Dermis microvascular lymphatic vessel endothelial cell (primary cell): ENCODE measurements at places on chromosomes 6 and 20. TPM values are rescaled to one million over a fixed set of nuclear protein-coding genes. Genes with fewer than 3 reads are reported as not detected.

DNA sequence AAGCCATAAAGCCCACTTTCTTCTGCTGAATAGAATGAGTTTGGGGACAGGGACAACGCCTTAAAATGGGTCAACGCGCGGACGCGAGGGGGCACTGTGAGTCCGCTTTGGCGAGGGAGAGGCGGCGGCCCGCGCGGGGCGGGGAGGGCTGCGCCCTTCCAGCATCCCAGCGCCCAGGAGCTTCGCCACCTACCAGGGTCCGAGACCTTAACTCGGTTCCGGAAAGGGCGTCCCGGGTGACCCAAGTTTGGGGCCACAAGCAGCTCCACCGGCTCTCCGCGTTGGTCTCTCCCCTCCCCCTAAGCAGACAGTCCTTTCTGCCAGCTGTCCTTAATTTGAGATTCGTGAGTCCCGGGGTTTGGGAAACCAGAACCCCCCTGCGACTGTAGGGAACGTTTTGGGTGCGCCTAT is 1.8 kb upstream of the SAMD5 start:
- DNase-seq: peak; percentile 16

GRCh38 chr20:10532361-10532760 is 97.3 kb downstream of the SLX4IP start:
- DNase-seq: no peak

TBX18 gene
- total RNA-seq: 1.0 and 1.2 TPM in 2 replicates

WASF1 gene
- total RNA-seq: 6.8 and 9.5 TPM in 2 replicates

TFAP2D gene
- not detected in 2 replicates for total RNA-seq

- DNase-seq: no peak
Measured at GRCh38 chr6:7502743-7503142, 38.7 kb upstream of the DSP start.

DNA sequence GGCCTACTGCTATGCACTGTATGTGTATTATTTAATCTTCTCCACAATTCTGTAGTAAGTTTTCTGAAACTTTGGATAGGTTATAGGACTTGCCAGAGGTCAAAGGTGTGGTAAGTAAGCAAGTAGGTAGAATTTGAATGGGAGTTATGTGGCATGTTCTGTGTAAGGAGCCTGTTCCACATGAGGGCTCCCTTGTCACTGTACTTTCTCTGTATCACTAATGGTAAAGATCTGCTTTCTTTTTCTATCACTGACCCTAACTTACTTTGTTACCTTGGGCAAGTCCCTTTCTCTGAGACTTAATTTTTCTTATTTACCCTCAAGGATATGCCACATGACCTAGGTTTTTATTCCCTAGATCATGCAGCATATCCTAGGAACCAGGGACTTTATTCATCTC is 50.3 kb downstream of the EIF2S2 start:
- no peak for DNase-seq

KCNK15 gene
- not detected in 2 replicates for total RNA-seq

HLA-DMB gene
- total RNA-seq: 0.25 and 0.51 TPM in 2 replicates

TP53TG5 gene
- not detected in 2 replicates for total RNA-seq

MUCL3 gene
- total RNA-seq: not detected in 2 replicates

- no peak for DNase-seq
Measured at GRCh38 chr20:37727957-37728634, 34.3 kb downstream of the CTNNBL1 start.

CDSN gene
- under 0.01 TPM in 1 of 2 replicates, not detected in the other for total RNA-seq

GNAS-AS1 gene
- total RNA-seq: under 0.01 TPM in 2 replicates

- peak; percentile 23 for DNase-seq
Measured at GRCh38 chr20:25223179-25223661, 24.7 kb upstream of the PYGB start.

- no peak for DNase-seq
Measured at GRCh38 chr6:108609276-108609769, 48.6 kb downstream of the FOXO3 start.

- DNase-seq: no peak
Measured at GRCh38 chr6:6645261-6645917, 56.9 kb downstream of the LY86 start.

TDP2 gene
- total RNA-seq: 18.0 and 20.0 TPM in 2 replicates

GRCh38 chr6:2729921-2730320 is 20.8 kb downstream of the MYLK4 start:
- DNase-seq: no peak

DNA sequence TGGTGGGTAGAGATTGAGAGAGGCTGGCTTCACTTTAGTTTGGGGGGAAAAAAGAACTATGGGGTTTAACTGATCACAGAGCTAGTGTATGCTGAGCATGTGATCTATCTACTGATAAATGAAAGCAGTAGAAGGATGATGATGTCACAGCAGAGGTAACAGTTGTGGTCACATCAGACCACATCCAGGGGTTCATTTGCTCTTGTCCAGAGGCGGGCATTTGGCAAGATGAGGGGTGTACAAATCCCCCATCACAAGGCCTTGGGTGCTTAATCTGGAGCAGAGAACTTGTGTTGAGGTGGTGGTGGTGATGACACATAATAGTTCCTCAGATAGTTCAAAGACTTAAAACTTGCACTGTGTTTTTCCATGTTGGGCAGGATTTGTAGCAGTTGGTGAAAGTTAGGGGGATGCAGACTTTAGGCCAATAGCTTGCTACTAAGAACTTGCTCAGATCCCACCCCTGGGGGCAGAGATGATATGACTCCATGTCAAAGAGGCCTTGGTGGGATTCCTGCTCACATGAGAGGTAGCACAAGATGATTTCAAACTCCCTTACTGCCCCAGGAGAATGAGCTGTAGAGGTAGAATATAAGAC is 63.4 kb downstream of the PRDM1 start:
- no peak for DNase-seq

- peak; percentile 57 for DNase-seq
Measured at GRCh38 chr6:11374036-11375010, 141.9 kb upstream of the NEDD9 start.

DNA sequence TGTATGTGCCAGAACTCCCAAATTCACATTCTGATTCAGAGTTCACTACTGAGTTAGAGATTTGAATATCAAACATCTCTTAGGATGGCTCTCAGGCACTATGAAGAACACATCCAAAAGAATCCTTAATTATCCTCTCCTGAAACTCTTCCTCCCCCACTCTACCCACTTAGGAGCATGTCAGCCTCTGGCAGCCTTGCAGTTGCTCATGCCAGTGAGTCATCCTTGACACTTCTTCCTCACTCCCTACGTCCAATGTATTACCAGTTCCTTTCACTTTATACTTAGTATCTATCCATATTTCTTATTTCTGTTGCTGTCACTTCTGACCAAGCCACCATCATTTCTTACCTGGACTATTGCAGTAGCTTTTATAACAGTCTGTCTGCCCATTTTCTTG is 192.0 kb upstream of the IMPG1 start:
- no peak for DNase-seq

GRCh38 chr6:44104481-44105021 is 22.7 kb downstream of the MRPL14 start:
- peak; percentile 92 for DNase-seq

- no peak for DNase-seq
Measured at GRCh38 chr20:10832141-10832540, 158.3 kb upstream of the JAG1 start.

DNA sequence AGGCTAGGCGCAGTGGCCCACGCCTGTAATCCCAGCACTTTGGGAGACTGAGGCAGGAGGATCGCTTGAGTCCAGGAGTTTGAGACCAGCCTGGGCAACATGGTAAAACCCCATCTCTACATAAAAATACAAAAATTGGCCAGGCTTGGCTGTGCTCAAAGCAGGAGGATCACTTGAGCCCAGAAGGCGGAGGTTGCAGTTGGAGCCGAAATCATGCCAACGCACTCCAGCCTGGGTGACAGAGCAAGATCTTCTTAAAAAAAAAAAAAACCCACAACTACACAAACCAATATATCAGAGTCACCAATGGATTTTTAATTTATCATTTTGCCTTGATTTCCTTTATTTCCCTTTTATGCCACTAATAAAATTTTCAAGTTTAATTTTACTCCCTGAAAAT is 9.3 kb downstream of the MAP3K5 start:
- no peak for DNase-seq

GRCh38 chr20:21505161-21505809 is 8.6 kb downstream of the NKX2-2 start:
- DNase-seq: peak; percentile 17

- no peak for DNase-seq
Measured at GRCh38 chr20:12660918-12661317, 347.9 kb upstream of the SPTLC3 start.

GRCh38 chr20:35515949-35516645 is 13.4 kb downstream of the C20orf173 start:
- no peak for DNase-seq

GRCh38 chr6:119267126-119267905 is 82.2 kb downstream of the MAN1A1 start:
- no peak for DNase-seq

VSX1 gene
- not detected in 2 replicates for total RNA-seq

GRCh38 chr6:1770968-1771723 is 161.4 kb downstream of the FOXC1 start:
- DNase-seq: no peak

GRCh38 chr6:130118236-130118635 is 99.9 kb downstream of the L3MBTL3 start:
- no peak for DNase-seq

GRCh38 chr6:112049026-112049799 is 4.7 kb upstream of the CCN6 start:
- no peak for DNase-seq

GRCh38 chr6:105646391-105646867 is 243.5 kb upstream of the PREP start:
- peak; percentile 9 for DNase-seq

GRCh38 chr20:36549942-36550789 is 8.8 kb downstream of the MYL9 start:
- DNase-seq: no peak

MAFB gene
- total RNA-seq: 2.7 and 8.0 TPM in 2 replicates

DNA sequence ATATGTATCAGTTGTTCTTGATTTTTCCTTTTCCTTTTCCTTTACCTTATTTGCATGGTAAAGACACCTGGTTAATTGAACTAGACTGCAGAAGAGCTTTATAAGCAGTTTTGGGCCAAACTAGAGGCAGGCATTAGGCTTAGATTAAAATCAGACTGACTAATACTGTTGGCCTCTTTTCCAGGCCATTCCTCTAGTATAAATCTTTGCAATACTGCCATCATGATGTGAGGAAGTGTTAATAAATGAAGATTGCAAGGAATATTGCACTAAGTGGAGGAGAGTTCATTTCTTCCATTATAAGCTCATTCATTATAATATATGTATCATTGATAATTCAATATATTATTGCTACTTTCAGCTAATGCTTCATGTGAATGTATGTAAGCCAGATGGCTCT is 163.8 kb downstream of the MMUT start:
- no peak for DNase-seq

GRCh38 chr6:23977706-23978105 is 148.3 kb upstream of the NRSN1 start:
- DNase-seq: no peak

FOXQ1 gene
- total RNA-seq: not detected in 2 replicates

- DNase-seq: peak; percentile 19
Measured at GRCh38 chr6:49543087-49543858, 7.2 kb upstream of the C6orf141 start.

FAM217A gene
- total RNA-seq: not detected in 2 replicates

TMEM217 gene
- 8.6 and 11.3 TPM in 2 replicates for total RNA-seq

DNA sequence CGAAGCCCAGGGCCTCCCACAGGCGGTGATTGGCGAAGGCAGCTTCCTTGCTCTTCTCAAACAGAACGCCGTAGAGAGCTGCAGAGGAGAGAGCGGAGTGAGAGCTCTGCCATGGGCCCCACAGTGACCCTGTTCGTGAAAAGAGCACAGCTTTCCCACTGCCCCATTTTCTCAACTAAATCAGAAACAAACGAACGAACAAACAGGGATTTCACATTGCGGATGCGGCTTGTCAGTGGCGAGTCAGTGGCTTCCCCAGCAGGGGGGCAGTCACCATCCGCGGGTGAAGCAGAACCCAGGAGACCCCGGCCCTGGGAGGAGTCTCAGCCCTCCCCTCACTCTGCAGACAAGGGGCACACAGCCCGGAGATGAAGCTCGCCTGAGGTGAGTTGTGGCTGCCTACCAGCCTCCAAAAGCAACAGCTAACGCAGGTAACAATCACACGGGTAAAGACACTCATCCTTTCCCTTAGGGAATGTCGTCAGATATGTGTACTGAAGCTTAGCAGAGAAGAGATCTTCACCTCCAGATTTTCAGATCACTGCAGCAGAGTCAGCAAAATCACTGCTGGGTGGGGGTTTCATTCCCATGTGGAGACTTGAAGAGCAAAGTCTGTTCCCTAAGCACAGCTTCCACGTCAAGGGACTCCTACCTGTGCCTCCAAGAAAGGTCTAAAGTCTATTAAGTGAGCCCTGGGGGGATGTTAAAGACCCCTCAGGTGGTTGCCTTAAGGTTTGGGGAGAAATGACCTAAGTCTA is 51.2 kb upstream of the GPR31 start:
- DNase-seq: no peak

RBBP8NL gene
- total RNA-seq: not detected in 2 replicates

GRCh38 chr6:11368760-11369159 is 136.3 kb upstream of the NEDD9 start:
- DNase-seq: no peak

ANGPT4 gene
- not detected in 2 replicates for total RNA-seq

TOX2 gene
- 0.77 and 1.0 TPM in 2 replicates for total RNA-seq

IDH3B gene
- 113 and 114 TPM in 2 replicates for total RNA-seq

DNA sequence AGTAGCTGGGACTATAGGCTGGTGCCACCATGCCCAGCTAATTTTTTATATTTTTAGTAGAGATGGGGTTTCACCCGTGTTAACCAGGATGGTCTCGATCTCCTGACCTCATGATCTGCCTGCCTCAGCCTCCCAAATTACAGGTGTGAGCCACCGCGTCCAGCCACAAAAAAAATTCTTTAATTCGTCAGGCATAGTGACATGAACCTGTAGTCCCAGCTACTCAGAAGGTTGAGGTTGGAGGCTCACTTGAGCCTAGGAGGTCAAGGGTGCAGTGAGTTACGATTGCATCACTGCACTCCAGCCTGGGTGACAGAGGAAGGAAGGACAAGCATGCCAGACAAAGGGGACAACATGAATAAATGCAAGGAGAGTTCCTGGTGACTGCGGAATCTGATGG is 19.5 kb upstream of the ASXL1 start:
- no peak for DNase-seq

CD109 gene
- total RNA-seq: 4.4 and 9.2 TPM in 2 replicates

GRCh38 chr6:68679399-68679798 is 44.3 kb downstream of the ADGRB3 start:
- DNase-seq: no peak

GRCh38 chr6:128129679-128130078 is 228.8 kb upstream of the THEMIS start:
- no peak for DNase-seq

DNA sequence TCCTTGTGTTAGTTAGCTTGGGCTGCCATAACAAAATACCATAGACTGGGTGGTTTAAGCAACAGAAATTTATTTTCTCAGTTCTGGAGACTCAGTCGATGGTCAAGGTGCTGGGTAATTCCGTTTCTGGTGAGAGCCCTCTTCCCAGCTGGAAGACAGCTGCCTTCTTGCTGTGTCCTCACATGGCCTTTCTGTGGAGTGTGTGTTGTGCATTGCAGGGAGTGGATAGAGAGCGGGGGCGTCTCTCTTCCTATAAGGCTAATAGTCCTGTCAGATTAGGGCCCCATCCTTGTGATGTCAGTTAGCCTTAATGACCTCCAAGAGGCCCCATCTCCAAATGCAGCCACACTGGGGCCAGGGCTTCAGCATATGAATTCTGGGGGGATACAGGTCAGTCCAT is 19.2 kb downstream of the CHMP4B start:
- DNase-seq: no peak
